ENCODE measurements at places on chromosomes 16 and 17.

GRCh38 chr16:80015566-80015965 lies 415.0 kb upstream of the MAF start:
- DNase-seq: no peak

DNA sequence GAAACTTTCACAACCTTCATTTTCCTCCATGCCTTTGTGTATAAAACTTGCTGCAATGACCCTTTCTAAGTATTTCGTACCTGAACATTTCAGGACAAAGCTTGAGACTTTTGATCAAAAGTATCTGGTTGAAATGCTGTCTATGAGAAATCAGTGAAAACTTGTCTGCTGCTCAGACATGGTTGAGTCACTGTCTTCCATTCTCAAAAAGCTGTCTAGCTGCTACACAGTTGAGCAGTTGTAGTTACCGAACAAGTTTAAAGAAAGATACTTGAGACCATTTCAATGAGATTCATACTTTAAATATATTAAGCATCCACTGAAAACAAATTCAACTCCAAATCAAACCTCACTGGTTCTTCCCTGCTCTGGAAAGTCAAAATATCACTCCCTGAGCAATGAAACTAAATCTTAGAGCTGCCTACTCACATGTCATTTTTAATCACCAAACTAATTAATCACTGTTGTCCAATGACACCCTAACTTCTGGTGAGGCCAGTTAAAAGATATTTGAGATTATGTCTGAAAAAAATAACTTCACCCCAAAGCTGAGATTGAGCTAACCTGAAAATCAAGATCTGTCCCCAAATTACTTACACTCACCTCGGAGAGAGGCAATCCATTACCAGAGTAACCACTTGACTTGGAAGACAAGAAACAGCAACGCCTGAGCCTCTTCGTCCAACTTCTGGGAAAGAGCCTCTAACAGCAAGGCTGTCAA lies 488 bp downstream of the TMEM100 start:
- no peak for DNase-seq

DNA sequence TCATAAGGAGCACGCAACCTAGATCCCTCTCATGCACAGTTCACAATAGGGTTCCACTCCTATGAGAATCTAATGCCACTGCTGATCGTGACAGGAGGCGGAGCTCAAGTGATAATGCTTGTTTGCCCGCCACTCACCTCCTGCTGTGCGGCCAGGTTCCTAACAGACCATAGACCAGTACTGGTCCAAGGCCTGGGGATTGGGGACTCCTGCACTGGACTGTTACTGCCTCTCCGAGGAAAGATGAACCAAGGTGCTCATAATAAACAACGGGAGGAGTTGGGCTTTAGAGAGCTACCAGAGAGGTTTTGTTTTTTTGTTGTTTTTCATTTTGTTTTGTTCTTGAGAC lies 58.2 kb downstream of the TK2 start:
- no peak for DNase-seq

- DNase-seq: no peak
These were observed 594 bp upstream of the TGFB1I1 start for GRCh38 chr16:31471241-31471874.

DNA sequence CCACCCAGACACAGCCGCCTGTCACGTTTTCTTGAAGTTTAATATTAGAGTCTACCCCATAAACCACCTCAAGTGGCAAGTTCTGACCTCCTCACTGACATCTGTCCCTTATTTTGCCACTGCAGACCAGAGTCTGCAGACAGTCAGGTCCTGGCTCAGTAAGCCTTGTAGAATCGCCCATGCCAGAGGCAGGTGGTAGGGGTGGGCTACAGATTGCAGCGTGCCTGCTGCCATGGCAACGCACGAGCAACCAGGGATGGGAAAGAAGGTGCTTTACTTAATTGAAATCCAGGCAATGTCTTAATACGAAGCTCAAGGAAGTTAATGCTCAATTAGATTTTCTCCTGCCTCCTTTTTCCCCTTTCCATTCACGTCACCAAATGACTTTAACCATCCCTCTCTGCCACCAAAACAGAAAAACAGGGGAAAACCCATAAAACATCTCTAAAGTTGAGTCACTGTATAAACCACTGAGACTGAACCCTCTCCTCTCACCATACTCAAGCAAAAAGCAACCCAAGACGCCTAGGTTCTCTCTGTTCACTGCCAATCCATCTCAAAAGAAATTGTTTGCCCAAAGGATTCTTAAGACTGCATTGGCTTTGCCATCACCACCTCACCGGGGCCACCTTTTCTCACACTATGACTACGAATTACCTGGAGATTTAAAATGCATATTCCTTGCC lies 228.8 kb downstream of the SLC39A11 start:
- no peak for DNase-seq

DNA sequence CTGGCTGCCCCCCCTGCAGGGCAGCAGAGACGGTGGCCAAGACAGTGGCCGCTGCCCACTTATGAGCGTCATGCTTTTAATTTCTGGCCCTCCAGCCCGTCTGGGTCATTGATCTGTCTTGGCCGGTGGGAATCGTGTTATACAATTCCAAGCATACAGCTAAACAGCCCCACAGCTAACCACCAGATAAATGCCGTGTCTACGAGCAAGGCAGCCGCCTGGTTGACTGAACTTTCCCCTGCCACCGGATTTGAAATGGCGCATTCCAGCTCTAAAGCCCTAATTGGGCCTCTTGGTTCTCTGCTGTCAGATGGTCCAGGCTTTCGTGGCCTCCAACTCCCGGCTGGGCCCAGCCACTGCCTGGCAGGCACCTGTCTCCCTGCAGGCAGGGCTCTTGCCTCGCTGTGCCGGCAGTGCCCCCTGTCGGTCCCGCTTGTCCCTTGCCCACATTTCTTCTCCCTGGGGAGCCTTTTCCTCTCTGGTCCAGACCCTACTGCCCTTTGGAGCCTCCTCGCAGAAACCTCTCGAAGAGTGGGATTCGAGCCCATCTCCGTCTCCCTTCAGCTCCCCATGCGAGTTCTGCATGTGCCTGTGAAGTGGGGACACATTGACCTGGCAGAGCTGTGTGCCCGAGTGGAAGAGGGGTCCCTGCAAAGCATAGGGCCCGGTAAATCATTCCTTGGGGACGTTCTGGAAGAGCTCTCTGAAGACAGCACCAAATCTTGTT lies 1.8 kb upstream of the RBFOX3 start:
- peak; percentile 4 for DNase-seq

- no peak for DNase-seq
These were observed 191.5 kb downstream of the SEC14L1 start for GRCh38 chr17:77332034-77332971.

DNA sequence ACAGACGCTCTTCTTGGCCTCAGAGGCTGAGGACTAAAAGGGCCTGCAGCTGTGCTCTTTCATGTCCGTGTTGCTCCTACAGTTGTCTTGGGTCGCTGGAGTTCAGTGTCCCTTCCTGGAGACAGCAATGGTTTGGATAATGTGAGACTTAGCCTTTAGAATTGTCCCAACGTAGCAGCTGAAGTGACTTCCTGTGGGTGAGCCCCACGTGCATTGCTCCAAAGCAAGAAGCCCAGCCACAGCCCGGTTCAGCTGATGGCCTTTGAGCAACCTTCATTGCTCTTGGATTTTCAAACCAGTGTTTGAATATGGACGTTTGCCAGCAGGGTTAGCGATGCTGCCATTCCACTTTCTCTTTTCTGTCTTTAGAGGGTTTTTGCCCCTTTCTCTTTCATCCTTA lies 19.7 kb downstream of the TMEM11 start:
- no peak for DNase-seq

GRCh38 chr16:23679986-23680336 lies 1.3 kb downstream of the PLK1 start:
- DNase-seq: no peak

DNA sequence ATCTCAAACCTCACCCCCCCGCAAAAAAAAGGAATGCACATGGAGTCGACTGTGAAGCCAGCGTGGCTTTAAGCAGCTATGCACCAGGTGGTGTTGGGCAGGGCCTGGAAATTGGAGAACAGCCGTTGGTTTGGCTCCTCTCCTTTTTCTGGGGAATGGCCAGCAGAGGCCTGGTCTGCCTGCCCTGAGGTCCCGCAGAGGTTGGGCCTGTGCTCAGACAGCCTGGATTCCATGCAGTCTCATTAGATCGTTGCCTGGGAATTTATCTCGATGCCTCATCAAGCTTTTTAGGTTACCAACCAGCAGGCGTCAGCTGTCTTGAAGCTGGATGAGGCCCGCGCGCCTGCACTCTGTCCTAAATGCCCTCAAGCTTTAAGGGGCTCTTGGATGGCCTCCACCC lies 9.8 kb downstream of the SLC12A3 start:
- no peak for DNase-seq

DNA sequence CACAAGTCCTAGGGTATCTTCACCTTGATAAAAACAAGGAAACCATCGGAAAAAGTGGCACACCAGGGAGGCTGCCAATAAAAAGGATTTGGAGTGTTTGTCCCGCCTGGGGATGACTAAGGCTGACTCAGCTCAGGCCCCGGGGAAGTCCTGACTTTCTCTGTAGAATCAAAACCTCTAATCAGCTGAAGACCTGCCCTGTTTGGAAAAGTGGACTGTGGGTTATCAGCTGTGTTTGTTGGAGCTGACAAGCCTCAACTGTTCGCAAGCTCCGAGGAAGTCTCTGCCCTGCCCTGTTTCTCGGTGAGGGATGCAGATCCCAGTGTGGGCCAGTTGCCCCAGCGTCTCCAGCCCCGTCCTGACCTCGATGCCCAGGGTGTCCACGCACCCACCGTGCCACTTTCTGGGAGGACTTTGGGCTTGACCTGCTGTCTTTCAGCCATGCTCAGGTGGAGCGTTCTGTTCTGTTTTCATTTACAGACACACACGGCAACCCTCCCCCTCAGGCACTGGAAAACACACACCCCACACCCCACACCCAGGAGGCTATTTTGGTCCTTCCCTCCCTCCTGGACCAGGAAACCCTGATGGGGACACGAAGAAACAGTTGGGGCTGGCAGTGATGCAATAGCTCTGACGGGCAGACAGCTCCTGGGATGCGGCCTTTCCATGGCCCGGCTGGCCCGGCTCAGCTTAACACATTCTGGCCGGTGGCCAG lies 27.6 kb upstream of the PITPNA start:
- no peak for DNase-seq

- no peak for DNase-seq
These were observed 46.6 kb upstream of the TANC2 start for GRCh38 chr17:62919388-62919787.

DNA sequence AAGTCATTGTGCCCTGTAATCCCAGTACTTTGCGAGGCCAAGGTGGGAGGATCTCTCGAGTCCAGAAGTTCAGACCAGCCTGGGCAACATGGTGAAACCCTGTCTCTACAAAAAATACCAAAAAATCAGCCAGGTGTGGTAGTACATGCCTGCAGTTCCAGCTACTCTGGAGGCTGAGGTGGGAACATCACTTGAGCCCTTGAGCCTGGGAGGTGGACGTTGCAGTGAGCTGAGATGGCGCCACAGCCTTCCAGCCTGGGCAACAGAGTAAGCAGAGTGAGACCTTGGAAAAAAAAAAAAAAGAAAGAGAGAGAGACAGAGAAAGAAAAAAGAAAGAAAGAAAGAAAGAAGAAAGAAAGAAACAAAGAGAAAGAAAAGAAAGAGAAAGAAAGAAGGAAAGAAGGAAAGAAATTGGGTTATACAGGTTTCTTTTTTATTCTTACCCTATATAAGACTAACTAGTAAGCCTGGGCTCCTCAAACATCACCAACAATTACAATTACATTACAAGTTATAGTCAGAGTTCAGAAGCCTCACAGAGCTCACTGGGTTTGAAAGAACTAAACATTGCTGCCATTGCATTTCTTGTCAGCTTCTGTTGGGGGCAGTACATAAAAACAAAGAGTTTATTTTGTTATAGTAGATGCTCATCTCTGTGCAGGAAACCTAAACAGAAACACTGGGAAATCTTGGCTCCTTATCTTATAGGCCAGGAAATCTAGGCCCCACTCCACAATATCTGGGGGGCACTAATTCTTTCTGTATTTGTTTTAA lies 6.7 kb upstream of the ABCA9 start:
- DNase-seq: peak; percentile 31

DNA sequence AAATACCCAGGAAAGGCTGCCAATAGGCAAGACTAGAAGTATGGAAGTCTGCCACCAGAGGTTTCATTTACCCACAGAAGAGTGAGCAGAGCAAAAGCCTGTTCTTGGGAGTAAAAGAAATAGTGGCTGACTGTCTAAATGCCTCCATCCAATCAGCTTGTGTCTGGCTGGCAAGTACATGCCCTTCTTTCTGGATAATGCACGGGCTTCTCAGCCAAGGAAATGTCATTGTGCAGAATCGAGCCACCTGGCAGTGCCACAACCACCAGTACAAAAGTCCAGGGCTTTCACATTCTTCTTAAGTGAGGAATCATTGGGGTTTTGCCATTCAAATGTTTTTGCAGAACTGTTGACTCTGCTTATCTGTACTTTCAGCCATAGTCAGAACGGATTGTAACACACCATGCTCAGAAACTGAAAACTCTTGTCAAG lies 10.1 kb upstream of the ERCC4 start:
- DNase-seq: peak; percentile 66

GRCh38 chr17:50630524-50631194 lies 4.0 kb upstream of the ABCC3 start:
- DNase-seq: no peak

- DNase-seq: peak; percentile 69
These were observed 50.9 kb upstream of the NLK start for GRCh38 chr17:27991462-27991993.

DNA sequence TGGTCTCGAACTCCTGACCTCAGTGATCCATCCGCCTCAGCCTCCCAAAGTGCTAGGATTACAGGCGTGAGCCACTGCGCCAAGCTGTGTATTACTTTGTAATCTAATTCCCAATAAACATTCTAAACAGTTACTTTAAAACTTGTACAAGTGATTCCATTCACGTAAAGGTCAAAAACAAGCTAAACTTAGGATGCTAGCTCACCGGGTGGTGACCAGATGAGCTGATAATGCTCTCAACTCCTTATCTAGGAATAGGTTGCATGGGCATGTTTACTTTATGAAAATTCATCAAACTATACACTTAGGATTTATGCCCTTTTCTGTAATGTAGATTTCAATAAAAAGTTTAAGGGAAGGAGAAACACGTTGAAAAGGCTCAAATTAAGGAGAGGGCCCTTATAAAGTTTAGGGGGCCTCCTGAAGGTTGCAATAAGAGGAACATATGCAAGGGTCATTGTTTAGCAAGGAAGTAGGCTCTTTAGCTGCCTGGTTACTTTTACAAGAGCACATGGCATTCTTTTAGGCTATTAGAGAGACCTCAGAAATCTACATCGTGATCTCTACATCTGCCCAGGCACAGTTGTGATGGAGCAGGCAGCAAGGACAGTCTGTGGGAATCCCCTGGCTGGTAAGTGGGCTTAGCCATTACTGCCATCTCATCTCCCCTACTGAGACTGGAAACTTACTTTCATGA lies 13.3 kb downstream of the CDR2 start:
- no peak for DNase-seq

- no peak for DNase-seq
These were observed 47.4 kb downstream of the PLXDC1 start for GRCh38 chr17:39104046-39104445.

DNA sequence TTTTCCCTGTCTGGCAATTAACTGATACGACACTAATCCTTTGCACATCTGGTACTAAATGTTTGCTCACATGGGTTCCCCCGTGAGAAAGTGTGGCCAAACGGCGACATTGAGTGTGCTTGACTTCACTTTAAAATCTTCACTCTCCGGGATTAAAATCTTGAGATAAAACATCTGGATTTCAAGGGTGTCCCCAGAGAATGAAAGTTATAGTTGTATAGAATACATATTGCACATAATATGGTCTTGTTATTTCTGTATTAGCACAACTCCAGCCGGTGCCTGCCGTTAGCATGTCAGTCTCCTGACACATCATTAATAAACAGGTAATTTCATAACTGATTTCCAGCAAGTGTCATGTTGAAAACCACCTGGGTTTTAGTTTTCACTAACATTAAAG lies 749.0 kb upstream of the SOX9 start:
- DNase-seq: no peak

GRCh38 chr17:83064021-83064731 lies 15.2 kb upstream of the METRNL start:
- no peak for DNase-seq
